ENCODE measurements at places on chromosomes 6 and 20.

DNA sequence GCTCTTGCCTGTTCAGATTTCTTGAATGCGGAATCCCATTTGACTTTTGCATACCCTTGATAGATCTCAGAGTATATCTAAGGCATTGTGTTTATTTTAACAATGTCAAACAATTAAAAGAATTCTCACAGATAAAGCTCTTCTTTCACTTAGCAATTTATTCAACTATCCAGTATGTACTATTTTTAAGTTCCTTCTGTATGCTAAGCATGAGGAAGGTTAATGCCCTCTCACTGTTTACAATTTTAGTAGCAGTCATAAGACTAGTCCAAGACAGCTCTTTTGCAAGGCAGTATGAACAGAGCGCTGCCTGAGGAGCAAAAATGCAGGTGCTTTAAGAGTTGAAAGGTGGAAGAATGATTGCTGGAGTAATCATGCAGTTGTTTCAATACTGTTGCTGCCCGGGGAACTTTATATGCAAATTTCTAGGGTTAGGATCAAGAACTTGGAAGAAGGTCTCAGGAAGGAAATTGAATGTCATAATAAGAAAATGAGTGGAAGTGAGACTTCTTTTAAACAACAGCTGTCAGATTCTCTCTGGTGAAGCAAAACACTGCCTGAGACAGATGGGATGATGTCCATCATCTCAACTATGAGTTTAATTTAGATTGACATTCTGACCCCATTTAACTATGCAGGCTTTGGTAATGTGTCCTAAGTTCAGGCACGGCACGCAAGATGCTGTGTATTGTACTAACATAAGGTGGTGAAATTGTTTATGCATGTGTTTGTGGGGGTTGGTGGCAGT, 1303.5 kb upstream of the CITED2 start:
- no peak for DNase-seq

DNA sequence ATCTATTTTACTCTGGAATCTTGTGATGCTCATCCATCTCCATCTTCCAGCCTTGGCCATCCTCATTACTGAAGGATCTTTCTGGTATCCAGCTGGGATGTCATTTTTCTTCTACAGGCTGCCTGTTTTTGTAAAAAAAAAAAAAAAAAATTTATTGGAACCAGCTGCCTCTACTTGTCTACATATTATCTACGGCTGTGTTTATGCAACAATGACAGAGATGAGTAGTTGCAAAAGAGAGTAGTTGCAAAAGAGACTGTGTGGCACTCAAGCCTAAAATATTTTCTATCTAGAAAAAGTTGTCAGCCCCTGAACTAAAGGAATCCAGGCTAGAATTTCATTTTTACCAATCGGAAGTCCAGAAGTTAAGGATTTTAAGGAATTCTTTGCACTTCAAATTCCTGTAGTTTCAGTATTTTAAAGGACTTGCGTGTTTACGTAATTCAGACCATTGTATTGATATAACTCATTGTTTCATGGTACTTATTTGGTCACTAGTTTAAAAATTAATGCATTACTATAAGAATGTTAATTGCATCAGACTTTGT, 38.6 kb upstream of the PLCG1 start:
- no peak for DNase-seq

- no peak for DNase-seq
Measured at GRCh38 chr6:108544606-108545005, 16.1 kb upstream of the FOXO3 start.

GRCh38 chr20:39885975-39886649, 802.9 kb downstream of the MAFB start:
- DNase-seq = no peak

DNA sequence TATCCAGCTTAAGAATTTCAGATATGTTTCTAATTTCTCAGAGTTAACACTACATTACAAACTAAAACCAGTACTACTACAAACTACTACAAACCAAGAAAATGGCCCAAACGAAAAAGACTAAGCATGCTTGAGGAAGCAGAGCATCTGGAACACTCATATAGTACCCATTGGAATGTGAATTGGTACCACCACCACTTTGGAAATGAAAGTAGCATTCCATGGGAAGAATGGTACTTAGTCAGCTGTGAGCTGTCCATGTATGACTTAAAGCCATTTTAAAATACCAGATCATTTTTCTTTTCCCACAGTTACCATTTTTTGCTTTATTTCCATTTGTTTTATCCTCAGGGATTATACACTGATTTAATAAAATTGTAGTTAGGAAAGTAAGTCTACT, 30.5 kb downstream of the FBXO9 start:
- no peak for DNase-seq

DNA sequence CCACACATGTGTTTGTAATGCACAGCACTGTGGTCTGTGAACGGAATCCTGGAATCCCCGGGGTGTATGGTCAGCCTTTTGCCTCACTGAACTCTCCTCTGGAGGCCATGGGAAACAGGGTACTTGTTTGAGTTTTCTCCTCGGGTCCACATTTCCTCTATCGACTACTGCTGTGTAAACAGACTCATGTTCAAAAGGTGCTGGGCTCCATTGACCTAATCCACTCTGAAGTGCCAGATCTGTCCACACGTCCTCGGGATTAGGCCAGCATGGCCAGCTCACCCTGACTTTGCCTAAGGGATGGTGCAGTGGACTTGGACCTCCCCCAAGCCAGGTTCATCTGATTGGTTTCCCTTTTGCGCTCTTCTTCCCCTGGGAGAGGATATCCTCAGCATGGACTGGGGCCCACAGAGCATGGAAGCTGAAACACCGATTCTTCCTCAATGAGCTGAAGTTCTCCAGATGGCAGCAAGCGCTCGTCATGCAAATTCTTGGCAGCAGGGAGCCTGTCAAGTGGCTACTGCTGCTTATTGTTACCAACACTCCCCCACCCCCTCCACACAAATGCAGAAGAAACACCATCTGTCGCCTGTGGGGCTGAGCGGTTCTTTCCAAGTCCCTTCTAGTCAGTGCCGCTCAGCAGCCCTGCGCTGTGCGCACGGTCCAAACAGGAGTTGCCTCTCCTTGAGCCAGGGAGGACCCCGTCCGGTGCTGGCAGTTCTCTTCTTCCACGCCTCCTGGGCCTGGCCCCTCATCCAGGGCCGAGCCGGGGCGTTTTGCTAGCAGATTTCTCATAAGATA, 292.6 kb upstream of the MARCKS start:
- DNase-seq = peak; percentile 93

DNA sequence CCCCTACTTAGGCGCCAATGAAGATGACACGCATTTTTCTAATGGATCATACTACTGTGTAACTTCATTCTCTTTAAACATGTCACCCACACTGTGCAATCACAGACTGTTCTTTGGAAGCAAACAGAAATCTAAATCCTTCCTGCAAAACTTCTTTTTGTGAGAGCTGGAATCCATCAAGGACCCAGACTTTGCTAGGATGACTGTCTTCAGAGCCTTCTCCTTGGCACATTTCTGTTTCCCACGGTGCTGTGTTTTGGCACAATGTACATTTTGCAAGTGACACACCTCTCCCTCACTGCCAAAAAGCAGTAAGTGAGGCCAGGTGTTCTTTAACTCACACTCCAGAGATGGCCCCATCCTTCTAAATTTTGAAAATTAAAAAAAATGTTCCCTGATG, 21.7 kb upstream of the TAGAP start:
- DNase-seq = no peak

GRCh38 chr20:417801-418342, 9.8 kb downstream of the RBCK1 start:
- no peak for DNase-seq

DNA sequence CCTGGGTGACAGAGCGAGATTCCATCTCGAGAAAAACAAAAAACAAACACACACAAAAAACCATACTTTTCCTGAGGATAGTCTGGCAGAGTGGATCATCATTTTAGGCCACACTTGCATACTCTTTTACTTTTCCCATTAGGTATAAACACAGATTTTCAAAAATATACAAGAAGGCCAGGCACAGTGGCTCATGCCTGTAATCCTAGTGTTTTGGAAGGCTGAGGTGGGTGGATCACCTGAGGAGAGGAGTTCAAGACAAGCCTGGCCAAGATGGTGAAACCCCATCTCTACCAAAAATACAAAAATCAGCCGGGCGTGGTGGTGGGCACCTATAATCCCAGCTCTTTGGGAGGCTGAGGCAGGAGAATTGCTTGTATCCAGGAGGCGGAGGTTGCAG, 85.5 kb downstream of the ARHGAP18 start:
- DNase-seq = no peak

- DNase-seq = no peak
Measured at GRCh38 chr6:105892577-105893262, 193.4 kb upstream of the PRDM1 start.

- DNase-seq = no peak
Measured at GRCh38 chr20:58551631-58552030, 36.4 kb upstream of the APCDD1L start.

DNA sequence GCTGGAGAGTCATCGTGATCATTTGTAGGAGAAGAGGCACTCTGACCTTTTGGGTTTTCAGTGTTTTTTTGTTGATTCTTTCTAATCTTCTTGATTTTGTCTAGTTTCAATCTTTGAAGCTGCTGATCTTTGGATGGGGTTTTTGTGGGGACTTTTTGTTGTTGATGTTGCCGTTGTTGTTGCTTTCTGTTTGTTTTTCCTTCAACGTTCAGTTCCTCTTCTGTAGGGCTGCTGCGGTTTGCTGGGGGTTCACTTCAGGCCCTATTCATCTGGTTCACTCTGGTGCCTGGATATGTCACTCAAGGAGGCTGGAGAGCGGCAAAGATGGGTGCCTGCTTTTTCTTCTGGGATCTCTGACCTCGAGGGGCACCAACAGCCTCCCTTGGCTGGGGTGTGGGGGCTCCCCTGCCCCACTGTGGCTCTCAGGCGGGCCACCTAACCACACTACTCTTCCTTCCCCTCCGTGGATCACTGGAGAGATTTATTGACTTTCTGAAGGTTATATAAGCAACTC, 21.5 kb upstream of the TMEM244 start:
- no peak for DNase-seq

- DNase-seq = no peak
Measured at GRCh38 chr6:133977983-133978895, 25.2 kb downstream of the TBPL1 start.

DNA sequence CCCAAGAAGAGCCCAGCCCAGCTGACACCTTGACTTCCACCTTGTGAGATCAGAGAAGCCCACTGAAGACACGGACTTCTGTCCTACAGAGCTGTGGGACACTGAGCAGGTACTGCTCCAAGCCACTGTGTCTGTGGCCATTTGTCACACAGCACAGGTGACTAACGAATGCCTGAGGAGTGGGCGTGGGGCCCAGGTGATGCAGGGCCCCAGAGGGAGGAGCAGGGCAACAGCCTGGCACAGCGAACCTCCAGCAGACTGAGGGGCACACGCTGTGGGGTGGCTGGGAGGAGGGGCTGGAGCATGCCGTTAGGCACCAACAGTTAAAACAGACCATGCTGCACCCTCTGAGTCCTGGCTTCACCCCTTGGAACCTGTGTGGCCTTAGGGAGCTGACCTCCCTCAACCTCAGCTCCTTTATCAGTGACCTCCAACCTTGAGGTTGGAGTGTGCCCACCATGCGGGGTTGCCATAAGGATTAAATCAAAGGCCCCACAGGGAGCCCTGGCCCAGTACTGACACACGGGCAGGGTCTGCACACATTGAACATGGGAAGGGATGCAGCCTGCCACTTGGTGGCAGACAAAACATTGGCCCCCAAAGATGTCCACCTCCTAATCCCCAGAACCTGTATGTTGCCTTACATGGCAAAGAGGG, 119.9 kb upstream of the CST7 start:
- no peak for DNase-seq

- DNase-seq = no peak
Measured at GRCh38 chr6:17988422-17988944, 1.0 kb upstream of the KIF13A start.

GRCh38 chr6:3351829-3352524, 93.2 kb downstream of the PSMG4 start:
- no peak for DNase-seq

- no peak for DNase-seq
Measured at GRCh38 chr6:105460860-105461259, 58.0 kb upstream of the PREP start.

GRCh38 chr6:13466304-13467215, 20.8 kb downstream of the GFOD1 start:
- DNase-seq = no peak

DNA sequence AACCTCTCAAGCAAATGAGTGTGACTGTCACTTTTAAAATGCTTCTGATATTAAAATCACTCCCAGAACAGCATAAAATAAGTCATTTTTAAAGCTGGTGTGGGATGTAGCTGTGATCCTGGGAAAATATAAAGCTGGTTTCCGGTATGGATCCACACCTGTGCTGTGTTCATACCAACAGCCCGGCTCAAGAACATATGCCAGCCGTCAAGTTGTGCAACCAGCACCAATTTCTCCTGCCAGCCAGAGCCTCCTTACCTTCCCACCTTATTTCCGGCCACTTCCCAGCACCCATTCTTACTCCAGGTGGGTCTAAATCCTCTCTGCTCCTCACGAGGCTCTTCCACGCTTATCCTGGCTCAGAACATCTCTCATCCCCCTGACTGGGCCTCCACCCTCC, 50.9 kb upstream of the RPS6KA2 start:
- DNase-seq = no peak

- DNase-seq = no peak
Measured at GRCh38 chr6:44003345-44004061, 123.7 kb downstream of the MRPL14 start.

DNA sequence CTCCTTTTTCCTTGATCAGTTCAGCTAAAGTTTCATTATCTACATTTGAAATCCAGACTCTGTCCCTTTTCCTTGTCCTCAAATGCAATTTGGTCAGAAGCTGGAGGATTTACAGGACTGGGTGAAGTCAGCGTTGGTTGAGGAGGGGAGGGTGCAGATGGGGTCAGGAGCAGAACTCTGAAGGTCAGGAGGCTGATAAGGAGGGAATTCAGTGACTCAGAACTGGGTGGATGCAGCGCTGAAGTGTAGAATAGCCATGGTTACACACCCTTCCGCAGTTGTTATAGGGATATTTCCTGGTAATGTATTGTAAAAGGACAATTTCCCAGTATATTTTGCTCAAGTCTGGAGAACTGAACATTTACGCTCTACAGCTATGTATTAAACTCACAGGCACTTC, 133.1 kb upstream of the FOXA2 start:
- DNase-seq = no peak
